CD8-positive, alpha-beta memory T cell (primary cell): ENCODE measurements at places on chromosomes 11 and 22. TPM values are rescaled to one million over a fixed set of nuclear protein-coding genes. Genes with fewer than 3 reads are reported as not detected.
A peak's percentile ranks its signal among the peaks of the same experiment; 100 is the strongest.

Gene SLC15A3
- 1.2 TPM for total RNA-seq

DNA sequence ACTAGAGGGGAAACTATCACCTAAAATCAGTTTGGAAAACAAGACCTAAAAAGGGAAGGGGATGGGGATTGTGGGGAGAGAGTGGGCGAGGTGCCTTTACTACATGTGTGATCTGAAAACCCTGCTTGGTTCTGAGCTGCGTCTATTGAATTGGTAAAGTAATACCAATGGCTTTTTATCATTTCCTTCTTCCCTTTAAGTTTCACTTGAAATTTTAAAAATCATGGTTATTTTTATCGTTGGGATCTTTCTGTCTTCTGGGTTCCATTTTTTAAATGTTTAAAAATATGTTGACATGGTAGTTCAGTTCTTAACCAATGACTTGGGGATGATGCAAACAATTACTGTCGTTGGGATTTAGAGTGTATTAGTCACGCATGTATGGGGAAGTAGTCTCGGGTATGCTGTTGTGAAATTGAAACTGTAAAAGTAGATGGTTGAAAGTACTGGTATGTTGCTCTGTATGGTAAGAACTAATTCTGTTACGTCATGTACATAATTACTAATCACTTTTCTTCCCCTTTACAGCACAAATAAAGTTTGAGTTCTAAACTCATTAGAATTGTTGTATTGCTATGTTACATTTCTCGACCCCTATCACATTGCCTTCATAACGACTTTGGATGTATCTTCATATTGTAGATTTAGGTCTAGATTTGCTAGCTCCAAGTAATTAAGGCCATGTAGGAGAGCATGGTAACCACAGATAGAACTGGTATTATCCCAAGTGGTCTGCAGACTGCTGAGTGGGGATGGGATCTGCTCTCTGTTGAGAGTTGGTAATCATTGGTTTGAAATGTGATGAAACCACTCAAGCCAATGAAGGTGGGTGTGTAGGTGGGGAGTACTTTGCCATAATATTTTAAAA, 3.6 kb downstream of the NEAT1 start:
- no peak for DNase-seq

GRCh38 chr22:26656891-26657851, at the start of gene MIAT:
Gene MIAT, plus strand, starts transcription at chr22:26657588.
- DNase-seq = peak; percentile 66

- DNase-seq = no peak
Observed at GRCh38 chr11:26779074-26779865, 57.4 kb upstream of the SLC5A12 start.
